Kidney tubule cell (primary cell): ENCODE measurements at places on chromosomes 4 and X.

- no peak for DNase-seq
These were observed 29.9 kb upstream of the FOXR2 start for GRCh38 chrX:55593296-55593695.

- peak; percentile 62 for DNase-seq
These were observed 34.9 kb upstream of the NFKB1 start for GRCh38 chr4:102466298-102466697.

GRCh38 chrX:120334151-120334550 is 22.9 kb upstream of the TMEM255A start:
- DNase-seq: no peak

DNA sequence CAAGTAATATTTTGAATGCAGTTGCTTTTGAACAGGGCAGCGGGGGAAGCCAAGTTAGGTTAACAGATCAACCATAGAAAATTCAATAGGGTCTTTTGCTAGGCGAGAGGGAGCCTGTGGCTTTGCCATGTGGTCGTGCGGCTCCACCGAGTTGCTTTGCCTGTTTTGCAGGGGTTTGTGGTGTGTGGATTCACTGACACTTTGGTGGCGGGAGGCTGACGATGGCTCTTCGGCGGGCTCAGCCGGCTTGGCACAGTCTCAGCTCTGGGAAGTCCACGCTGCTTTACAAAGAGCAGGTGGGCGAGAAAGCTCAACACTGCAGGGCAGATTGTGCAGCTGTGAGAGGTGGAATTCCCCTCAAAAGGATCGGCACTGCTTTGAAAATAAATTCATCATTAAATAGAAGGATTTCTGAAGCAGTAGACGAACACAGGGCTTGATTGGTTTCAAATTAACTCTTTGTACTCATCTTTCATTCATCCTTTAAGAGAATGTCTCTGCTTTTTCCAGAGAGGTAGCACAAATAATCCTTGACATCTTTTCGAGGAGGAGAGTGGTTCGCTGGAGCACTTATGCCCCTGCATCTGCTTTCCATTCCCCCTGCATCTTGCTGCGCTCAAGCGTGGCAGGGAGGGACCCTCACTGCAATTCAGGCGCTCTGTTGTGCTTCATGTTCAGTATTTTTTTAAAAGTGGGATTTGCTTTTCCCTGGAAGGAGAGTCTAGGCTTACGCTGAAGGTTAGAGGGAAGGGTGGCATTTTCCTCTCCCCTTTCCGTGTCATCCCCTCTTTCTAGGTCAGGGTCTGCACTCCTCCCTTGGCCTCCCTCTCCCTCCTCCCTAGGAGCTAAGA is 201.8 kb upstream of the LEF1 start:
- no peak for DNase-seq

DNA sequence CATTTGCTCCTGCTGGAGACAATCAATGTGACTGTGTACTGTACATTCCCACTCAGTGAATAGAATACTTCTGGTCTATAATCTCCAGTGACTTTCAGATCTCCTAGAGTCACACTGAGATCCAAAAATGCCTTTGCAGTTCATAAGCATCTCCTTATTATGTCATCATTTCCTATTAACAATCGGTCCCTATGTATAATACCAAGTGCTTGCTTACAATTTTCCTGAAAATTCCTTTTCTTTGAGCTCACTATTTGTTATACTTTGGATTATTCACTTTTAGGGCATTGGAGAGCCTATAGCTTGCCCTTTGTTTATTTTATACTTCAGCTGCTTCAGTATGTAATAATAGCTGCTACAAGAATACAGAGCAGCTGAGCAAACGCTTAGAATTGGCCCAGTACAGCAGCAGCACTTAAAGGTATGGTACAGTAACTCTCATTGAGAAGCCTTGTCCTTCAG is 313.0 kb downstream of the DCTD start:
- peak; percentile 4 for DNase-seq

- no peak for DNase-seq
These were observed 19.0 kb upstream of the MAML3 start for GRCh38 chr4:140172960-140173359.

DNA sequence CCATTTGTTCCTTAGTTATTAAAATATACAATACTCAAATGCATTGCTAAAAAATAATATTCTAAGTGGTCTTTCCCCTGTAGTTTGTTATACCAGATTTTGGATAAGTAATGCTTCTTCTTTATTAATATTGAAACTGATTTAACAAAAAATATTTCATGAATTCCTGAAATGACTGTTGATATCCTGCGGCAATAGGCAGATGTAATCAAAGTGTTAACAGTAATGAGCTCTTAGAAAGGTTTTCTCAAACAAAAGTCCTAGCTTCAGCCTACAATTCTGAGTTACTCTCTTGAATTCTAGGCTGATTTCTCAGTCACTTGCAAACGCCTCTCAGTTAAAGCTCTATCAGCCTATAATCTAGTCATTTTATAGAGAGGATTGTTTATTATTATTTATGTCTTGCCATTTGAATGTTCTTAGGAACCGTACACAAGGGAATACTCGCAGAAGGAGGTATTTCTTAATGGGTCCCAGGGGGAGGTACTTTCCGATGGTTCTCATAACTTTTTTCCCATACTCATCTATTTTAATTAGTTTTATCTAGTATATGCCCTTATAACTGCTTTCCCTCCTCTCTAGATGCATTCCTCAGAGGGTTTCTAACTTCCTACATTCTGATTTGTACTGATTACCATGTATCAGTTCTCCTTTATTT is 96.8 kb downstream of the FNIP2 start:
- DNase-seq: no peak

DNA sequence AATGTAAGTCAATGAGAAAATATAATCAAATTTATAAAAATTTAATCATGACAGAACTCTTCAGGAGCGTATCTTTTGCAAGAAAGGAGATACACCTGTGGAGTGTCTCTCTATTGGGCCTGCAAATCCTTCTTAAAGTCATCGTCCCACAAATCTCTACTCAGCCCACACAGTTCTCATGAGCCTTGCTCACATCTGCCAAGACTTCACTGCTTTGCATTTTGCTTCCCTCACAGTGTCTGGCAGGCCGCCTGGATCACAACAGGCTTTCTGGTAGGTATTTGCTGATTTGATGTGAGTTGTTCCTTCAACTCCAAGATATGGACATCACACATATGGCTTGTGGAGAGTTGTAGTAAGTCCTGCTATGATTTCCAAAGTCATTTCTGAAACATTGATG is 183.1 kb upstream of the ARX start:
- DNase-seq: no peak

GRCh38 chr4:5747738-5748375 is 36.9 kb downstream of the EVC start:
- peak; percentile 95 for DNase-seq

GRCh38 chrX:7205037-7205577 is 57.2 kb upstream of the PUDP start:
- no peak for DNase-seq

DNA sequence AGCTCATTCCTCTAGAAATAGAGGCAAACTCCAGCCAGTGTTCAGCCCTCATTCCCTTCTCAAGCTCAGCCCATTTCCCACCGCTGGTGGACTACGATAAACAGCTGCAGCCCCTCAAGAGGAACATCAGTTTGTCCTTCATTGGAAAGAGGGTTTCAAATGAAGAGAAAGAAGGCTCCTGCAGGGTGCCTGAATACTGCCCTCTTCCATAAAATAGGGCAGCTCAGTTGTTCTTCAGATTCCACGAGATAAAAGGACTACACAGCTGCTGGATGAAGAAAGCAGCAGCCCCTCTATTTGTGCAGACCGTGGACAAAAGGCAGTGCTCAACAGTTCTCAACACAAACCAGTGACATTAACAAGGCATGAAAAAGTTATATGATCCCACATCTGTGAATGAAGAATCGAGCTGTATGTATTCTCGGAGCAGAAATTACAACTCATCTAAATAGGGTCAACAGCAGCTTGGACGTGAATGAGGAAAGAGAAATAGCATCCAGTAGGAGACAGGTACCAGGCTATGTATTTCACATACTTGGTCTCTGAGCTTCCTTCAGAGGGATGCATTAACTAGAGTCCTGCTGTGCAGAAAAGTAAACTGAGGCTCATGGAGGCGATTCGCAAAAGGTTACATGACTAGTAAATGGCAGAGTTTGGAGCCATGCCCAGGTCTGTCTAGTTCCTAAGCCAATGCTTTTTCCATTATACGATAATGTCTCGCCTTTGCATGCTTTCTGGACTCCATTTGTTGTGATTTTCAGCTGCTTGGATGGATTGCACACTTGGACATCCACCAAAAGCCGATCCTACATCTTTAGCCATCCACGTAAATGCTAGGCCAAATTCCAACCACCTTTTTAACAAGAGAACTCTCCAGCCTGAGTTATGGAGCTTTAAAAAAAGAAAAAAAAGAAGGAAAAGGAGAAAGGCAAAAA is 301.2 kb upstream of the PPARGC1A start:
- DNase-seq: no peak

DNA sequence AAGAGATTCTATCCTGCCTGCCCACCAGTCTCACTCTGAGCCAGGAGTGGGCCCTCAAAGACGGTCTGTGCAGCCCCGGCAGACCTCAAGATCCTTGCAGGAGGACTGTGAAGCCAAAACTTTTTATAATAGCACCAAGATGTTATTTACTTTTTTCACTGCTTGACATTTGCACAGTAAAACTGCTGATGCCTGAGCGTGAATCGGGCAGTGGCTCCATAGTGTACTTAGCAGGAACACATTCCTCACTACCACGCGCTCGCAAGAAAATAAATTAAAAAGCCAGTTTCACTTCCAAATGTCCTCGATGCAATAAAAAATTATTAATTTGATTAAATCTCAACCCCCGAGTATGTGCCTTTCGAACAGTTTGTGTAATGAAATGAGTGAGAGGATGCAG is 22.5 kb downstream of the GPM6B start:
- DNase-seq: no peak

GRCh38 chrX:107204068-107204605 is 2.1 kb downstream of the NUP62CL start:
- DNase-seq: peak; percentile 44

DNA sequence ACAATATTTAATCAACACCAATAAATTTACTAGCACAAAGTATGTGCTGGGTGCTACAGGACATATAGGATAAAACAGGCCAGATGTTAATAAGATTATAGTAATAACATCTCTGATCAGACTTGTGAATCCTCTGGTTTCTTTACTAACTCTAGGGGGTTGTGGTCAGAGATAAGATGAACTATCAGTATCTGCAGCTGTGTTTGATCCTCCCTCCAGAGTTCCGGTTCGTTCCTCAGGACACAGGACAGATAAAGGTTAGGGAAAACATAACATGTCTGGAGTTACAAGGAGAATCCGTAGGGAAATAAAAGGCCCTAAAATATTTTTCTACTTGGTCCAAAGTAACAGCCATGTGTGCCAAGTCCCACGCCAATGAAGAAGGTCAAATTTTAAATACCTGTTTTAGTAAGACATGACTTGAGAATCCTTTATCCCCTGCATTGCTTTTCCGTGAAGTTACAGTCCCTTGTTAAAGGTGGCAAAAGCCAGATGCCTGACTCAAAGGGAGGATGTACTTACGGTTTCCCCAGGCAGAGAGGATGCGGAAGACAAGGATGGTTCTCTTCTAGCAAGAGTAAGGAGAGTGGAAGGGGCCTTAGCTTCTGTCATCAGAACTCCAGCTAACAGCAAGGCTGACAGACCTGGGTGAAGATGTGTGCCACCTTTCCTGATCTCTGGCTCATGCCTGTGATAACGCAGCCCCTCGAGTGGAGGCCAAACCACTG is 44.4 kb downstream of the KIAA0232 start:
- DNase-seq: no peak

GRCh38 chrX:55450259-55450658 is 1.7 kb upstream of the MAGEH1 start:
- peak; percentile 4 for DNase-seq

GRCh38 chr4:112847045-112847444 is 202.4 kb upstream of the ANK2 start:
- DNase-seq: no peak

DNA sequence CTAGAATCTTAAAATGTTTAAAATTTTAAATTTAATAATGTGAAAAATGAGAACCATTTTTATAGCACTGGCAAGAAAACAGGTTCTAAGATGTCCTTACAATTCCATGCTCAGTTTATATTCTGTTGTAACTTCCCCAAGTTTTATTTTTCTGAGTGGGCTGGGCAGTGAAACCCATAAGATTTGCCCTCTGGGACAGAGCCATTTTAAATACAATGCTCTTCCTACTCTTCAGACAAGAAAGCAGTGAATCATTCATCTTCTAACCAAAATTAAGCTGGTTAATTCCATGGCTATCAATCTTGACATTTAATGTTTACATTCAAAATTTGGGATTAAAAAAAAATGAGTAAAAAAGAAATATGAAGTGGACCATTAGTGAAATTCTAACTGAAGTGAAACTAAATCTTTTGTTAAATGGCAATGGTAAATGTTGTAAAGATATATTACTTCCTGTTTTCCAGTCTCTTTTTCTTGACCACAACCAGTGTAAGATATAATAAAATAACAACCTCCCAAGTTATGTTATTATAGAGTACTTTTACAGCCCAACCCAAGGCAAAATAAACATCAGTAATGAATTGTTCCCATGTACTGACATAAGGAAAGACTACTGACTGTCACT is 37.2 kb upstream of the PTPN13 start:
- no peak for DNase-seq

- no peak for DNase-seq
These were observed 81.1 kb downstream of the VMA21 start for GRCh38 chrX:151478058-151478457.

DNA sequence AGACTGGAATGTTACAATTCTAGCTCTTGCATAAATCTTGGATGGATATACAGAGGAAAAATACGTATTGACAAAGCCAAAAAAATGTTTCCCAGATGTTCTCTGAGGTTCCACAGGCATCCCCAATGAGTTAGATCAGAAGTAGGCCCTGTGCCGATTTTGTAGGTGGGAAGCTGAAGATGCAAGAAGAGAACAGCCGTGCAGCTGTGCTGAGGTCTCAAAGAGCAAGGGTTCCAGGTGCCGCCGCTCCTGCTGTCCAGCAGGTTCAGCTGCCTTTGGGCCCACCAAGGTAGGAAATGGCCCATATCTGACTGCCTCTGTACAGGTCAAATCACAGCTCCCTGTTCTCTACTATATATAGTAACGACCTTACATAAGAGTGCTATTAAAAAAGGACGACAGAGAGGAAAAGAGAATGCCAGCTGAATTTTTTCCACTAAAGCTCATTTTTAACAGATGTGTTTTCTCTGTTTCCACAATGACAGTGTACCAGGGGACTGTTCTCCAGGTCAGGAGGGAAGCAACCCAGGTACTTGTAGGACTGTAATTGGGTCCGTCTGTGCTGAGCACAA is 155.6 kb downstream of the CBR4 start:
- DNase-seq: no peak

GRCh38 chr4:9825049-9825448 is 43.6 kb downstream of the DRD5 start:
- DNase-seq: no peak
